ENCODE measurements at places on chromosomes 1 and 21.

GRCh38 chr1:109963864-109964263, 20.7 kb upstream of the AHCYL1 start:
- DNase-seq, result no peak

- DNase-seq, result no peak
These were observed 26.3 kb downstream of the CLIC4 start for GRCh38 chr1:24771574-24771973.

DNA sequence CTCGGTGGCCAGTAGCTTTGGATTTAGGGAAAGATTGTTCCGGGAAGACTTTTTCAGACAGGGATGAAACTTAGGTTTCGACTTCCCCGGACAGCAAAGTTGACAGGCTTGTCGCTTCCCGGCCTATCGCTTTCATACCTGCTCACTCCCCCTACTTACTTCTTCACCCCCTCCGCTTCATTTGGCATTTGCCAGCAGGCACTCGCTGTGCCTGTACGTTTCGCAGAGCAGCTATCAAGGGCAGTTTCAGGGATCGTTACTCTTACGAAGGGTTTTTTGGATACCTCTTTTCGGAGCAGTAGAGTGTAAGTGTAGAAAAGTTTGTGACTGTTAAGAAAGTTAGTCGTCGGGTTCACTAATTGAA, 393 bp downstream of the BLZF1 start:
- no peak for DNase-seq

GRCh38 chr1:22543679-22544078, 19.6 kb upstream of the EPHA8 start:
- DNase-seq, result no peak

GRCh38 chr1:59520194-59520593, 223.3 kb downstream of the FGGY start:
- DNase-seq, result no peak

DNA sequence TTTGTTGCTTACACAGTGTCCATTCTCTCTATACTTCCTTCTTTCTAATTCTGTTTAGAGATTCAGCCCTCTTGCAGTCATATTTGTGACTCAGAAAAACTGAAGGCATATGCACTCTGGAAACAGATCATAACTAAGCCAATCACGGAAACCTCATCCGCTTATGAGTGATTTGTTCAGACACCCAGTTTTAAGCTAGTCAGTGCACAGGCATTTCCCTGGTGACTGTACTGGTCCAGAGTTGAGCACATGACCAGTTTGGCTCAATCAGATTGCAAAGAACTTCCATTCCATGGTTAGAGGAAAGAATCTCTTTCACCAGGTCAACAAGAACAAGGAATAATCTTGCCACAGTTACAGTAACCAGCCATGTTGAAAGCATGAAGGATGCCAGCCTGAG, 69.2 kb upstream of the SGIP1 start:
- DNase-seq, result no peak

DNA sequence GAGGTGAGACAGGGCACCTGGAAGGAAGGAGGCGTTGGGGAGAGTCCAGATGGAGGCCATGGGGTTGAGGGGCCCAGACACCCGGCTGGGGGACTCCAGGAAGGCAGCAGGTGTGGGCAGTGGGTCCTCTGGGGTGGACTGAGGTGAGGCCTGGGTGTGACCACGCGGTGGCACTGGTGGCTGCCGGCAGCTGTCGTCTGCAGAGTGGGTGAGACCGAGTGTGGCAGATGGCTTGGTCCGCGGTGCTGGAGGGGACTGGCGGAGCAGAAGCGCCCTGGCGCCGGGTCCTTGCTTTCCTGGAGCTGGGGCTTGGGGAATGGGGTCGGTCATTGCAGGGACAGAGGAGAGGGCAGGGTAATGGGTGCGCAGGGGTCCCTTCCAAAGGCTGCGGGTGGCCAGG, 12.5 kb downstream of the AGRN start:
- no peak for DNase-seq

DNA sequence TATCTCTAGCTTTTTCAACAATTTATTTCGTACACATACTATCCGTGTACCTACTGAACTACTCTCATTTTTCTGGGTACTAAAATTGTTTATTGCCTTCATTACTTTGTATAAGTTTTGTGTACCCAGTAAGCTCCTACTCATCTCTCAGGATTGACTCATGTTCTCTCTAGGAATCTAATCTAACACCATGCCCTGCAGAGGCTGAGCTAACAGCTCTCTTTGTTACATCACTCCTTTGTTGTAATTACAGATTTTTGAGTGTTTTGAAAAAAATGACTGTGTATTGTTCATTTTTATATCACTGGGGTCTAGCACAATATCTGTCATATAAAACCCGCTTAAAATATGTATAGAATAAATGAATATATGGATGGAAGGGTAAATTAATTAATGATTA, 167.1 kb downstream of the ATP6V1G3 start:
- DNase-seq, result no peak

DNA sequence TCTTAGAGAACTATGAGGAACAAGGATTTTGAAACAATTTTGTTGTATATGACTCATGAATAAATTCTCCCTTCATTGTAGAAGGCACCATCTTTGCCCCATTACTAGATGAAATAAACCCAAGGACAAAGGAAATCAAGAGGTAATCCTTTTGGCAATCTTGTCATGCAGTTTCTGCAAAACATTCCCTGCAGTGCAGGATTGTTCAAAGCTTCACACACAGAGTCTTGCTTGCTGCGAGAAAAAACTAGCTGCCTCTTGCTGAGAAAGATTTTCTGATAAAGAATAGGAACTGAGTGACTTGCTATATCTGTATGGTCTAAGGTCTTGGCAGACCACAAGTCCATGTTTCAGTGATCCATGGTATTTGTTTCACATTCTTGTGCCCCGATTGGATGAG, 657.4 kb upstream of the ADGRL4 start:
- DNase-seq, result no peak

GRCh38 chr21:36576441-36576840, 96.5 kb upstream of the CLDN14 start:
- no peak for DNase-seq

DNA sequence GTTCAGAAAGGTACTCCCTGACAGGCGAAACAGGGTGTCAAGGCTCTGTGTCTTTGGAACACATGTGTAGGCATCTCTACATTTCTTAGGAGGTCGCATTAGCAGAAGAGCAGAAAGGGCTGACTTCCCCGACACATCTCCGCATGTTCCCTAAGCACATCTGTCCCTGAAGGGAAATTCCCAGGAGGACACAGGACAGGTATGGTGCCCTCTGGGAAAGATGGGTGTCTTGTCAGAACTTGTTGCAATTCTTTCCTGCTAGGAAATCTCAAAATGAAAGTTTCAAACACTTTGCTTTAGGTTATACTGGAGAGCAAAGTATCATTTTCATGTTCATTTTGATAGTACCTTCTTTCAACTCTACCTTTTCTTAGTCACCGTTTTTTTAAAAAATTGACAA, 2.0 kb downstream of the DSCAM start:
- DNase-seq, result no peak

- DNase-seq, result peak; percentile 63
These were observed 2.3 kb downstream of the PAX7 start for GRCh38 chr1:18632783-18633421.

- DNase-seq, result no peak
These were observed 545.8 kb downstream of the KIF26B start for GRCh38 chr1:245700631-245701030.

Data from NCI-H187 (cell line).